ENCODE measurements at places on chromosomes 3 and 15.

GRCh38 chr3:188888321-188889053 lies 283.3 kb upstream of the TPRG1 start:
- DNase-seq: no peak

GRCh38 chr3:50651920-50652529 lies 22.7 kb upstream of the DOCK3 start:
- no peak for DNase-seq

GRCh38 chr3:153087595-153088566 lies 74.1 kb upstream of the RAP2B start:
- peak; percentile 86 for DNase-seq

GRCh38 chr3:131072845-131073244 lies 46.2 kb downstream of the NEK11 start:
- DNase-seq: peak; percentile 52

DNA sequence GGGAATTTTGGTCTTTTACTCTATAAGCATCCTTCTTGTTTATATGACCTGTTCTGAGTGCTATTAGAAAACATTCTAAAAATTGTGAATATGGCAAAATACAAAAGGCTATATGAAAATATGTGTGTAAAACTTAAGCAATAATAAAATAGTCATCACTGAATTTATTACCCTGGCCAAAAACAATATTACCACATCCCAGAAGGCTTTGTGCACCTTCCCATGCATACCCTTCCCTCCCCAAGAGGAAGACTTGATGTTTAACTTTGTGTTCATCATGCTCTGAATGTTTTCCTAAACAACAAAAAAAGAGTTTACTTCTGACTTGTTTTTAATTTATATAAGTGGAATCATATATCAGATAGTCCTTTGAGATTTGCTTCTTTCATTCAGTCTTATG lies 155.1 kb upstream of the TNIK start:
- no peak for DNase-seq

DNA sequence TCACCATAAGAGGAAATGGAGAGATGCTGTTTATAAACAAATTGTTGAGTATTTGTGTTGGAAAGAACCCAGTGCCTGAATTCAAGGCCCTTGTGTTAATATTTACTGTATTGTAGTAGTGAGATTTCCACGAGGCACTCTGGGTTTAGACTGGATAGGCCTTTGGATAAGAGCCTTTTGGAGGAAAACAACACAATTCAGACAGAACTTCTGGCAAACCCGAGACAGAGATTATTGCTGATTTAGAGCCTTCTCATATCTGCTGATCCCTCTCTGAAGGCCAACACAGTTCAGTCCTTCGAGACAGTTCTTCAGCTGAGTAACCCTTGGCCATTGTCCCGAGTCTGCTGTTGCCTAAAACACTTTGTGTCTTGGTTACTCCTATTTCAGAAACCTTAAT lies 55.7 kb downstream of the LMCD1 start:
- DNase-seq: no peak

DNA sequence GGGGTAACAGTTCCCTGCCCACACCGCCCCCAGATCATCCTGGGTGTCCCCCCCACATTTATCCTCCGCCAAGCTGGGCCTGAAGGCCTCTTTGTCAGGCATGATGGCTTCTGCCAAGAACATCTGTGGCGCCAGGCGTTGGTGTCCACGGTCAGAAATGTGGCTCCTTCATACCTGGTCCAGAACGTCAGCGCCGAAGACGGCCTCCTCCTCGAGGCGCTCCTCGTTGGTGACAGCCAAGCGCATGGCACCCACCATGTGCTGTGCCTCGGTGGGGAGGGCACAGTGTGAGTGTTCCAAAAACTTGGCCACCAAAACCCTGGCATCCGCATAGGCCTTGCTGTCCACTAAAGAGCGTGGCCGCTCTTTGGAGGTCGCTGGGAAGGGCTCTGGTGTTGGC lies 146.5 kb downstream of the NSMCE3 start:
- no peak for DNase-seq

- no peak for DNase-seq
Measured at GRCh38 chr3:126360046-126360713, 3.0 kb upstream of the KLF15 start.

All from GM03348 (cell line).